ENCODE measurements at places on chromosomes 1 and 21.

DNA sequence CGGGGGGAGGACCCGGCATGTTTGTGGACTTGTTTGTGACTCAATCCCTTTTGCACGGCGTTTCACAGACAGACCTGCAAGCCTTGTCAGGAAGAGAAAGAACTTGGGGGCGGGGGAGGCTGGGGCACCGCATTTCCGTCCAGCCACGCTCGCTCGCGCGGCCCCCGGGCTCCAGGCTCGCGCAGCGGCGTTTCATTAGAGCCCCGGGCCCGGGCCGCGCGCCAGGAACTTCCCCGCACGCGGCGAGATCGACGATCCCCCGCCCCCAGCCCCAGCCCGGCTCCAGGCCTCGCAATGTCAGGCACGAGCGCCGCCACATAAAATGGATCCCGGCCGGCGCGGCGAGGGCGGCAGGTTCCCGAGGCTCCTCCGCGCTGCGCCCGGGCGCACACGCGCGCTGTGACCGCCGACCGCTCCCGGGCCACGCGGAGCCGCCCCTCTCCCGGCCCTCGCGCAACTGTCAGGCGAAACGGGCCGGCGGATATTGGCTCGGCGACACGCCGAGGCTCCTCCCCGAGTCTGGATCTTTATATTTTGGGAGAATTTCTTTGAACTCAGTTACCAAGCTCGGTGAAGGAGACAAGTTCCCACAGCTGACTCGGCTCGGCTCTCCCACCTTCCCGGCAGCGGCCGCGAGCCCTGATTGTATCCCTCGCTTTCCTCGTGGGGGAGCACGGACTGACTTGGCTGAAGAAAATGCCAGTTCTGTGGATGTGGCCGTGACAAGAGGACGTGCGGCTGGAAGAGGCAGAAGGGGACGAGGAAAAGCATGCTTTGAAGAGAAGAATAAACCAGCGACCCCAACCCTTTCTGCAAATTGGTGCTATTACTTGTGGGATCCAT, at the start of gene KIF26B:
KIF26B (plus strand) TSS at position 557 of the 843 bp plus-strand sequence. CDS start 440 bp downstream, outside the sequence.
- peak; percentile 85 for DNase-seq

DNA sequence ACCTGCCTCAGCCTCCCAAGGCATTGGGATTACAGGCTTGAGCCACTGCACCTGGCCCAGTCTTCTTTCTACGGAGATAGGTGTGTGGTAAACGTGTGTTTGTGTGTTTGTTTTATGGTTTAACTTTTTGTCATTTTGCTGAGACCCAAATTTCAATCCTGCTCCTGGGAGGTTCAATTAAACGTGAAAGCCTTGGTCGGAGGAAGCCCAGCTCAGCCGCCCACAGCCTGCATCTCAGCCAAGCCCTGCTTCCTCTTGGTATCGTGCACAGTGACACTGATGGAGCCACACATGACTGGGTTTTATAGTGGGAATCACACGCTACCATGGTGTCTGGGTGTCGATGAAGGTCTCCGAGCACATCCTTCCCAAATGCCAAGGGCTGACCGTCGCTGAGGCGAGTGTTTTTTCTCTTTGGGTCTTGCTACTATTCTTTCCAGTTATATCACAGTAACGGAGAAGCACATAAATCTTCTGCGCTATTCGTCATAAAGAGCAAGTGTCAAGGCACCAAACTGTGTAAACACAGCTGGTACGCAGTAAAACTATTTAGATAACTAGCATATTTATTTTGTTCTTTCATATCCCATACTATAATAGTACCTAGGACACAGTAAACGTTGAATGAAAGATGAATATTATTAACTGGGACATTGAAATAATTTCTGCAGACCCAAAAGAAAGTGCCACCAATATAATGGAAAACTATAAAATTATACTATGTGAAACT, 39.3 kb downstream of the HLCS start:
- DNase-seq = no peak

DNA sequence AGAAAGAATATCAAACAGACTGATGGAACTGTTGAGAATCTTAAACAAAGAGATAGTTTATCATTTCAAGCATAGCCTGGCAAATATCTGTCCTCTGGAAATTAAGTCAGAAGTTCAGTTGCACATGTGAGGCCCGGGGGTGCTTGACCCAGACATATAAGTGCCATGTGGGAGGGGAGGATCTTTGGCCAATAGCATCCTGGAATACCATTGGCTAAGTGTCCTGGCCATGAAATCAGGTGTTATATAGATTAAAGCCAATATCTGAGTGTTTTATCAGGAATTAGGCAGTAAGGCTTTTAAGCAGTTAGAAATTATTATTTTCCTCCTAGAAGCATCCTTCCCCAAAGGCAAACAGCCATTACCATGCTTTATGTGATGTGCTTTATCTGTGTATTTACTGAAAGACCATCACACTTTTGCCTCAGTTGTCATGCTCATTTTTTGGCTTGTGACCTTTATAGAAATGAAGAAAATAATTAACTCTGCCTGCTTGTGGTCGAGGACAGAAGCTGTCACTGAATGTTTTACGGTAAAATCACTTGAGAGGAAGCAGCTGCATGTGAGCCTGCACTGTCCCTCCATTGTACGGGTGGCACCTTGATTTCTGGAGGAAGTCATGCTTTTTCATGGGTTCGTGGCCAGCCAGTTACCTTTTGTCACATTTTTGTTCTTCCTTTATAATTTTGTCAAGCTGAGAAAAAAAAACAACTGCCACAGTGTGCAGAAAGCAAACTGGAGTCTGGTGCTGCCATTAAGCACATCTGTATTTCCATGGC, 259.9 kb upstream of the FMN2 start:
- DNase-seq = no peak

- DNase-seq = no peak
Observed at GRCh38 chr1:233844692-233845091, 59.8 kb upstream of the SLC35F3 start.

GRCh38 chr1:15430787-15431570, 7.3 kb upstream of the CTRC start:
- peak; percentile 94 for DNase-seq

- DNase-seq = no peak
Observed at GRCh38 chr1:235441159-235441685, 63.0 kb downstream of the B3GALNT2 start.

GRCh38 chr1:72435025-72435424, 152.7 kb upstream of the NEGR1 start:
- DNase-seq = peak; percentile 7

- no peak for DNase-seq
Observed at GRCh38 chr1:152170287-152170905, 11.4 kb upstream of the RPTN start.

DNA sequence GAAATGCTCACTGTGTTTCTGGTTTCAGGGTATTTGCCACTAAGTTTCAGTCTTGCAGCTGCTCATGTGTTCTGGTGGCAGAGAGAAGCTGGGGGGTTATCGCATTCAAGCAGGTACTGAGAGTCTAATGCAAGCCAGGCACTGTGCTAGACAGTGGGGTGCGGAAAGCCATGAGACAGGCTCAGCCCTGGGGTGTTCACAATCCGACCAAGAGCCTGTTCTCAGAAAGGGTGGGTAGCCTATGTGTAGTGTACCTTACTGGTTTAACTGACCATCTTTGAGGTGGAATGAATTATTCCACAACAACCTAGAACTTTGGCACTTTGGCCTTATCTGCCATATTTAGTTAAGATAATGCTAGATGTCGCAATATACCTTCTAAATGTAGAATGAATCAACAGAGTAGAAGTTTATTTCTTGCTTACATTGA, 55.3 kb upstream of the ROR1 start:
- no peak for DNase-seq

GRCh38 chr1:215594640-215595039, 27.5 kb downstream of the KCTD3 start:
- no peak for DNase-seq

GRCh38 chr1:18352636-18353265, 128.0 kb upstream of the KLHDC7A start:
- no peak for DNase-seq

GRCh38 chr1:100700586-100700985, 19.0 kb upstream of the VCAM1 start:
- DNase-seq = no peak

DNA sequence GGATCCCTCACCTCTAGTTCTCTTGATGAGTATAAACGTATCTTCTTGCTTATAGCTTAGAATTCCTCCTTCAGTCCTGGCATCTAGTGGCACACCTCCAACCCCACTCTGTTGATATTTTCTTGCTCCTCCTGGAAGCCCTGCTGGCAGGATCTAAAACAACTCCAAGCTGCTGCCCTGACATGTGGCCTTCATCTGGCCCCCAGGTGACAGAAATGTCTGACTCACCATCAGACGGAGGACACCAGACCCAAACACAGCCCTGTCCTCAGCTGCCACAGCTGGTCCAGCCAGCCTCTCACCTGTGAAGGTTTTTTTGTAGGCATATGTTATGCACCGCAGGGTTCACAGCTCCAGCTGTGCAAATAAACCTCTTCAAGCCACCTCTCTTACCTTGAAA, 53.4 kb downstream of the KRTAP19-8 start:
- no peak for DNase-seq

GRCh38 chr1:236228411-236228810, 53.3 kb downstream of the ERO1B start:
- no peak for DNase-seq

DNA sequence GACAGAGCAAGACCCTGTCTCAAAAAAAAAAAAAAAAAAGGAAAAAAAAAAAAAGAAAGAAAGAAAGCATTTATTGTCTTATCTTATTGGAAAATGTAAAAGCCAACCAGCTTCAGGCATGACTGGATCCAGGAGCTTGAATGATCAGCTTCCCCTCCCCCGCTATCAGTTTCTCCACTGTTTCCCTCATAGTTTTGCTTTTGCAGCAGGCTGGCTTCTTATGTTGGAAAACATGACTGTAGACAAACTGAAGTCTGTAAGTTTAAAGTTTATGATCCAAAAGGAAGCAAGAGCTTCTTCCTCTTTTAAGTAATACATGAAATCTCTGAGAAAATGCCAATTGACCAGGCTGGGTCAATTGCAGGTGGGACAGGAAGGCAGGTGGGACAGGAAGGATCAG, 52.2 kb downstream of the FHAD1 start:
- no peak for DNase-seq

- DNase-seq = no peak
Observed at GRCh38 chr1:43945674-43946235, 995 bp upstream of the IPO13 start.

DNA sequence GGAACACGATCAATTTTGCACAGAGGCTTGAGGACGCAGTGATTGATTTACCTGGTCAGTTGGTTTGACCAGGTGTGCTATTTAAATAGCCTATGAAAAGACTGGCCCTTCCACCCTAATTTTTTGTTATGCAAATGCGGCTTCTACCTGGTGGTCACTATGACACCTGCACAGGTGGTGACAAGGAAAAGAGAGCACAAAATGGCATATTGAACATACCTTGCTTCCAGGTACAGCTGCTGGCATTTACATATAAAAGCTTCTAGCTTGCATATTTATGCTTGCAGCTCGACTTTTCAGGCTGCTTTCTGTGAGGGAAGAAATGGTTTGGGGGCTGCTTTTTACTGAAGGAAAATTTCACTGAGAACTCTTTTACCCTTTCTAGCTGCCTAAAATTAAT, 15.3 kb upstream of the FMO4 start:
- DNase-seq = no peak

GRCh38 chr21:29376556-29376955, 77.8 kb downstream of the BACH1 start:
- no peak for DNase-seq

- peak; percentile 80 for DNase-seq
Observed at GRCh38 chr1:24931146-24931467, 1.0 kb upstream of the RUNX3 start.

DNA sequence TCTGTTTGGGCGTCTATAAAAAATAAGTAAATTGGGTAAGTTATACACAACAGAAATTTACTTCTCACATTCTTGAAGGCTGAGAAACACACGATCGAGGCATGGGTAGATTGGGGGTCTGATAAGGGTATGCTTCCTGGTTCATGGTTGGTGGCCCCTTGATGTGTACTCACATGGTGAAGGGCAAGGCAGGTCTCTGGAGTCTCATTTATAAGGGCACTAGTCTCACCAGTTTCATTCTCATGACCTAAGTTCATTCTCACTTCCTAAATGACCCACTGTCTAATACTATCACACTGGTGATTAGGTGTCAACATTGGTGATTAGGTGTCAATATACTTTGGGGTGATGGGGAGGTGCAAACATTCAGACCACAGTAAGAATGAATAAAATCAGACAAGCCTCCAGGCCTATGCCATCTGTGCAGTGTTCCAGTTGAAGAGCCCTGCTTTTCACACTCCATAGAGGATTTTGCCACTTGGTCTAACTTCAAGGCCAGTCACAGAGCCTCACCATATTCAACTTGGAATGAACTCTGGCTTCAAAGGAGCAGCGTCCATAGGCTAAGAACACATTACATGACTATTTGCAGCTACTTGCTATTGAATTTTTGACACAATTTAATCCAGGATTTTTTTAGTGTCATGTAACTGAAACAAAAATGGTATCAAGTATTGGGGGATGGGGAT, 2.5 kb upstream of the GBP4 start:
- no peak for DNase-seq

GRCh38 chr1:113811156-113811887, 954 bp downstream of the RSBN1 start:
- DNase-seq = no peak

GRCh38 chr1:210233216-210233494, 559 bp downstream of the SERTAD4 start:
- peak; percentile 74 for DNase-seq

DNA sequence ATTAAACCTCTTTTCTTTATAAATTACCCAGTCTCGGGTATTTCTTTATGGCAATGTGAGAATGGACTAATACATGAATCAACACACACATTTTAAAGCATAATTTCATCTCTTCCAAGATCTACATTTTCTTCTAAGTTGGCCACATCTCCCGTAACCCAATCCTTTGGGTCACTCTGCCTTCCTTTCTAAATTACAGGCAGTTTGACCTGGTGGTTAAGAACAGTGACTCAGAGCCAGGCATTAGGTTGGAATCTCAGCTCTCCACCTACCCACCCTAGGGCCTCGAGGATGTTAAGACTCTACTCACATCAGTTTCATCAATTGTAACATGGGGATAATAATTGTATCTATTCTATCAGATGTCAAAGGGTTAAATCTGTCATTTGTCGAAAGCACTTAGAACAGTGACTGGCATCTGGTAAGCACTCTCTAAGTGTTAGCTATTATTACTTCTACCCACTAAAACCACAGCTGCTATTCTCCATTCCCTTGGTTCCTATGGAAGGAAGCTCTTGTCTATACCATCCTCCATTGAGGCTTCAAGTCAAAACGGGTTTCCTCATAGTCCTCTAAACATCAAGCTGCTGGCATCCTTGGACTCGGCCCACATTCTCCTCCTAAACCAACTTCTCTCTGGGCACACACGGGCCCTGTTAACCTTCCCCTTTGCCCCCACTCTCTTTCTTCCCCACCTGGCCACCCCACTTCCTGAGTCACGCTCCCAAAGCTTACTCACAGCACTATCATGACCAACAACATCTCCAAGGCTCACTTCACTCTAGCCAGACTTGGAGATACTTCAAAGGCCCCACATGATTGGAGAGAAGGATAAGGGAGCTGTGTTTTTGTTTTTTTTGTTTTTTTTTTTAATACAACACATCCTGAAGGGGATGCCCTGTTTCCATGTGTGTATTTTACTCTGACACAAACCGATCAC, 116.9 kb downstream of the TGFBR3 start:
- DNase-seq = no peak

- no peak for DNase-seq
Observed at GRCh38 chr1:238152119-238152518, 261.4 kb upstream of the ZP4 start.

- no peak for DNase-seq
Observed at GRCh38 chr1:3774946-3775489, 2.5 kb downstream of the SMIM1 start.

GRCh38 chr1:234902774-234903547, 225.7 kb downstream of the TOMM20 start:
- no peak for DNase-seq

- no peak for DNase-seq
Observed at GRCh38 chr21:22754746-22755145, 1756.5 kb downstream of the NCAM2 start.

- no peak for DNase-seq
Observed at GRCh38 chr1:29709704-29710280, 473.5 kb downstream of the PTPRU start.

Data from retina (tissue), 1 donor.